ENCODE measurements at places on chromosomes 6 and 20. TPM values are rescaled to one million over a fixed set of nuclear protein-coding genes. Genes with fewer than 3 reads are reported as not detected.

WFDC5 gene
- not detected for total RNA-seq

RWDD2A gene
- 1.7 TPM for total RNA-seq

TNF gene
- not detected for total RNA-seq

ZC3H12D gene
- 0.16 TPM for total RNA-seq

THBS2 gene
- total RNA-seq = 19.9 TPM

DNA sequence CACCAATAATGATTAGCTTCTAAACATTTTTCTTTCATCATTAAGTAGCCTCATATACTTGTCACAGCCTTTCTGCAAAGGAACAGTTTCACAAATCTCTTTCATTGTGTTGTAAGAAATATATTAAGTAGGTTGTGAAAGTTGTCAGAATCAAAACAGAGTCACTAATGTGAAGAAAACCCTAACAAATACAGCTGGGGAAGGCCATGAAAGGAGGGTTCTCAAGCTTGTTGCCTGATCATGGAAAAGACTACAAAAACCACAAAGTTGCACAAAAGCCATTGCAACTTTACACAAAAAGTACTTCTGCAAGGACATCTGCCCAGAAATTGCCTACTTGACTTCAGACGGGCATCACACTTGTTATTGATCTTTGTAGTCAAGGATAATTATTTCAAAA lies 216.1 kb downstream of the ALDH8A1 start:
- no peak for DNase-seq

GRCh38 chr6:126643352-126643751 lies 303.4 kb downstream of the CENPW start:
- no peak for DNase-seq

GRCh38 chr6:135286962-135287538 lies 105.9 kb downstream of the MYB start:
- DNase-seq = no peak

GRCh38 chr6:130945401-130945919 lies 117.6 kb downstream of the EPB41L2 start:
- DNase-seq = no peak

DNA sequence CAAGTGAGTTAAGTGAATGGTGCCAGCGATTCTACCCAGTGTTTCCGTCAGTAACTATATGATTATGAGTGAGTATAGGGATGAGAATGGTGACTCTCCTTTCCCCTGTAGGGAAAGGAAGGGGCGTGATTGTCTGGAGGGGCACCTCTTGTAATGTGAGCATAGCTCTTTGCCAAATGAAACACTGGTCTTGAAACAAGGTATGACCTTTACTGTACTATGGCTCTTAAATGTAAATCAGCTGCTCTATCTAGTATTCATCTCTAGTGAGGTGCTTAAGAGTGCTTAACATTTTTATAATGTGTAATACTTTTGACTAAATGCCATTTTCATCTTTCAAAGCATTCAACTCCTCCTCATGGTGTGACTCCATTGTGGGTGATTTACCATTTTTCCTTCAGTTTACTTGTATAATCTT lies 11.0 kb downstream of the PANK2 start:
- no peak for DNase-seq

- peak; percentile 90 for DNase-seq
Measured at GRCh38 chr6:49556429-49556837, 6.0 kb downstream of the C6orf141 start.

DNA sequence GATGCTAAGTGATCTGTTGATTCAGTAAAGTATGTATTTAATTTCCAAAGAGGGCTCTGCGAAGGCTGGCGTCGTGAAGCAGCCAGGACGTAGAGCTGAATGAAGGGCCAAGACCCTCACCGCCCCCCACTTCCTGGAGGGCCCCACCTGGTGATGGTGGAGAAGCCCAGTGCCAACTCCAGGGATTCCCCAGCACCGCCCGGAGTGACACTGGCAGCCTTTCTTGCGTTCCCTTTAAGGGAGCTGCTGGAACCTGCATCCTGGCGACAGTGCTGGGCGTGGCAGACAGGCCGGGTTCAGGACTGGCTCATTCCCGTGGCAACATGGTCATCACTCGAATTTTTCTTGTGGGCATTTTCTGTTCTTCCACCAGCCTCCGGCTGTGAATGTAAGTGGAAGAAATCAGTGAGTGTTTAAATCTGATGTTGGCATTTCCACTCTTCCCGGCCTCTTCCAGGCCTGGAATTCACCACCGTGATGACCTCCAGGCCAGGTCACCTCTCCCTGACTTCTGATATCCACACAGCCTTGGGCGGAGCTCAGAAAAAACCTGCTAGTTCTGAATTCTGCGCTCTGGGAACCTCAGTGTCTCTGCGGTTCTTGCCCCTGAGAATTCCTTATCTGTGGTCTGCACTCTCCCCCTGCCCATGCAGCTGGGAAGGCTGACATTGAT lies 57.4 kb upstream of the DACT2 start:
- DNase-seq = no peak

GRCh38 chr6:6600875-6601274 lies 12.4 kb downstream of the LY86 start:
- DNase-seq = no peak

DNA sequence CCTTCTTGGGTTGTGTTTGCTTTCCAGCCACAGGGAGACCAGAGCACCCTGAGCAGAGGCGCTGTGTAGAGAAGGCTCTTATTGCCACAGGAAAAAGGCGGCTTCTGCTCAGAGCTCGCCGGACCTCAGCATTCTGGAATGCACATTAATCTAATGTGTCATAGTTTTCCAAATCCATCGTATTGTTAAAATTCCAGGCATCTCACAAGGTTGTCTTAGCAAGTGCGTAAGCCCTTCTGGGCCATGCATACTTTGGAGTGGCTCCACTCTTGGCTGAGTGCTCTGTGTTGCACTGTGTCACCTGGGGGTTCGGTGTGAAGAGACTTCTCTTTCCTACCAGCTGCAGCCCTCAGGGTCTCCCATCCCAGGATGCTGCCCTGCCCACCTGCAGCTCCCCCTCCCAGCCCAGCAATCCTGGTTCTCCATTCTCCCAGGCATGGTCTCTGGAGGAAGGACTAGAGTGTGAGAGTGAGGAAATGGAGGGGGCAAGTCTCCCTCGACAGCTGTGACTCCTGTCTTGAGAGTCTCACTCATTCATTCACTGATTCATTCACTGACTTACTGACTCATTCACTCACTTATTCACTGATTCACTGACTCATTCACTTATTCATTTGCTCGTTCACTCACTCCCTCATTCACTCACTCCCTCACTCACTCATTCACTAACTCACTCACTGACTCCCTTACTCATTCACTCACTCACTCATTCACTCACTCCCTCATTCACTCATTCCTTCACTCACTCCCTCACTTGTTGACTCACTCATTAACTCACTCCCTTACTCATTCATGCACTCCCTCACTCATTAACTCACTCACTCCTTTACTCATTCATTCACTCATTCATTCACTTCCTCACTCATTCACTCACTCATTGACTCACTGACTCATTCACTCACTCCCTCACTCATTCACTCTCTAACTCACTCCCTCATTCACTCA lies 83.7 kb upstream of the MPC1 start:
- DNase-seq = peak; percentile 82

GRCh38 chr6:169326067-169326799 lies 72.6 kb upstream of the THBS2 start:
- DNase-seq = peak; percentile 28

DNA sequence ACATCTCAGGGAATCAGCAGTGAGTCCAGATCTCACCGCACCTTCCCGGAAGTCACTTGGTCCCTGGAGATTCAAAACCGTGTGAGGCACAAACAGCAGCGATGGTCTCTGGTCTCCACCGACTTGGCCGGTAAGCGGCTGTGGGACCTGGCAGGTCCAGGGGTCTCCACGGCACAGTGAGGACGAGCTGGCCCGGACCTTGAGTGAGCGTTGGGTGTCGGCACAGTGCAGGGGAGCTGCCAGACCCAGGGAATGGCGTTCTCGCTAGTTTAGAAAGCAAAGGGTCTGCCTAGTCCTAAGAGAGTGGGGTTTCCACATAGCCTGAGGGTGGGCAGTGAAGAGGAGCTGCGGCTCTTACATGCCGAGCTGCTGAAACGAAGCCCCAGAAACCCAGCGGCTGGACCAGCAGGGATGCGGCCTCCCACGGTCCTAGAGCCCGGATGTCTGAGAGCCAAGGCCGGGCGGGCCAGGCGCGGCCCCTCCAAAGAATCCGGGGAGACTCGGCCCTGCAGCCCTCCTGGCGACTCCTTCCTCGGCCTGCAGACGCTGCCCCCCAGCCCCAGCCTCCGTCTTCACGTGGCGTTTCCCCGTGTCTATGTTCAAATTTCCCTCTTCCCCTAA lies 185.0 kb downstream of the ERMARD start:
- DNase-seq = no peak

- DNase-seq = no peak
Measured at GRCh38 chr6:139568151-139568955, 193.9 kb upstream of the CITED2 start.

- DNase-seq = peak; percentile 82
Measured at GRCh38 chr20:60131375-60131774, 173.2 kb downstream of the CDH26 start.

DNA sequence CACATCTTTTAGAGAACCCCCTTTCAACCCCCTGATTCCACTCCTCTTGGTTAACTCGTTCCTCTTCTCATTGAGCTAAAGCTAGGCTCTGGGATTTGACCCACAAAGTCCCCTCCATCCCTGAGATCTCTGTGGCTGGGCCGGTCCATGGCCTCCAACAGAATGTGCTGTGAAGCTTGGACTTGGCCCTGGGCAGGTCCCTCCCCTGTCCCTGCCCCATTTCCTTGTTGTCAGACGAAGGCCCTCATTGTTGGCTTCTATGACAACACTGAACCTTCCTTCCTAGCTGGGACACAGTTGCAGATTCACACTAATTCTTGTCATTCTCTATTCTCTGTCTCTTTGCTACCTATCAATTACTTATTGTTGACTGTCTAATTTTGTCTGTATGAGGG lies 156.1 kb downstream of the SYCP2 start:
- no peak for DNase-seq

- peak; percentile 21 for DNase-seq
Measured at GRCh38 chr20:32072168-32072750, 20.2 kb downstream of the HCK start.

DNA sequence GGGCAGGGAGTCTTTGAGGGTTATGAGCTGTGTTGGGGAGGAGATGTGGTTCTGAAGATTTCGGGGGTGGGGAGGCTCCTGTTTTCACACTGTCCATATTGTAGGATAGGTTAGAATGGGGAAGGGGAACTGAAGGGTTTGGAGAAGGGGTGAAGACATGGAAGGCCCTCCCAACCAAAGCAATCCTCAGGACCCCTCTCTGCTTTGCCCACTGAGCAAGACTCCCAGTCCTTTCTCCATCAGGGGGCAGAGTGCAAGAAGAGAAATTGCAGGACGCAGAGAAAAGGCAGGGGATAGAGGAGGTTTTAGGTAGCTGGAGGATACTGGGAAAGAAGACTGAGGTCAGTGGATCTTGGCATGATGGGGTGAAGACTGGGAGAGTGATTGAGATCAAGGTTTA lies 3.9 kb downstream of the SYNGAP1 start:
- DNase-seq = no peak

DNA sequence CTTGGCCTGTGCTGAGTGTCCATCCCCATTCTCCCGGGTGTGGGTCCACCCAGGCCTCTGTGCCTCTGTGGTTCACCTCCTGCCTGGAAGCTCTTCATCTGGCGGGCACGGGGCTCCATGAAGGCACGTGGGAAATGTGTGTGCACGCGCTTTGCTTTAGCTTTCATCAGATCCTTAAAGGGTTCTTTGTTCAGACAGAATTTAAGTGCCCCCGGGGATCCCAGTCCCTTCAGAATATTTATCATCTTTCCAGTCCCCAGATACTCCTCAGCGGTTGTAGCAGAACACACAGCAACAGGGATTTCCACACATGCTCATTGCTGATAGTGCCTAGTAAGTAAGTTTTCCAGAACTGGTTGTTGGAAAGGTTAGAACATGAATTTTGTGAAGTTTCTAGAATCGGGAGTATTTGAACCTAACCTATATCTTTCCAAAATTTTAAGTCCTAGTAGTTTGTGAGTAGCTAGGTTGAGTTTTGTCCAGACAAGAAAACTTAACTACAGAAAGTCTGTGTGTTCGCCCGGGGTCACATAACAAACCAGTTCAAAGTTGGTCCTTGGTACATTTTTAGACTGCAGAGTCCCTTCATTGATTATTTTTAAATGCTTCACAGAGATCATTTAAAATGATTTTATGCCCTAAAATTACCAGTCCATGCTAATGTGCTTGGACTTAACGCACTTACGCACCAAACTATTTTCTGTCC lies 67.7 kb downstream of the RPP40 start:
- DNase-seq = no peak

DNA sequence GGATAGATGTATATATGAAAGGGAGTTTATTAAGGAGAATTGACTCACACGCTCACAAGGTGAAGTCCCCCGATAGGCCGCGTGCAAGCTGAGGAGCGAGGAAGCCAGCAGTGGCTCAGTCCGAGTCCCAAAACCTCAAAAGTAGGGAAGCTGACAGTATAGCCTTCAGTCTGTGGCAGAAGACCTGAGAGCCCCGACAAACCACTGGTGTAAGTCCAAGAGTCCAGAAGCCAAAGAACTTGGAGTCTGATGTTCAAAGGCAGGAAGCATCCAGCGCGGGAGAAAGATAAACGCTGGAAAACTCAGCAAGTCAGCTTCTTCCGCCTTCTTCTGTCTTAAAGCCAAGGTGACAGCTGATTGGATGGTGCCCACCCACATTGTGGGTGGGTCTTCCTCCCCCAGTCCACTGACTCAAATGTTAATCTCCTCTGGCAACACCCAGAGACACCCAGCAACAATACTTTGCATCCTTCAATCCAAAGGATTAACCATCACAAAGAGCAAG lies 102.6 kb upstream of the GJE1 start:
- DNase-seq = no peak

GRCh38 chr20:49595811-49596561 lies 28.0 kb upstream of the PTGIS start:
- peak; percentile 83 for DNase-seq

DNA sequence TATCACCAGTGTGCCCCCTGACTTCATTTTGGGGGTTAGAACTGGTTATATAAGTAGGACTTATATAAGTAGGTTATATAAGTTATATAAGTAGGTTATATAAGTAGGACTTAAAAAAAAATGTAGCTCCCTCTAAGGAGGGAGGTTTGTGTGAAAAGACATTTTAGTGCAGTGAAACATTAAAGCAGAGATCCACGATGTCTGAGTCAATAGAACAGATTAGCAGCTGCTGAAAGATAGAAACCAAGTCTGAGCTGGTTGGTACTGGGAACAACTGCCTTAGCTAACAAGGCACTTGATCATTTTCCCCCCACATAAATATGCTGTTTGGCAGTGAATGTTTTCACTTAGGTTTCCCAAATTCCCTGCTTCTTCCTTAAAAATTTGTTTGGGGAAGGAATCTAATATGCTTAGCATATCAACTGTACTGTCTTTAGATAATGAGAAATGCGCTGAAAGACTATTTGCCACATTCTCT lies 2.1 kb upstream of the RPS12 start:
- peak; percentile 54 for DNase-seq

DNA sequence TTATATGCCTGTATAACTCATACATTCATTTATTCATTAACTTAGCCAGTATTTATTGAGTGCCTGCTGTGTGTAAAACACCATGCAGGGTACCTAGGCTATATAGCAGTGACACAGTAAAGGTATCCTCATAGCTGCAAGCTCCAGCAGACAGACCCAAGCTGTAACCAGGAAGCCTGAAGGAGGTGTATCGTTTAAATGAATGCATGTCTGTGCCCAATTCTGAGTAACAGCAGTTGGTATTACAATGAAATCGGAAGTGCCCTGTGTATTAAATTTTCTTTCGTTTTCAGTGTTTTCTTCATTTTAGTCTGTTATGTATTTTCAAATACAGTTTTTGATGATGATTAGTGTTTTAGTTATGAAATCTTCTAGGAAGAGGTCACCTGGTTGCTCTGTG lies 485.8 kb upstream of the SOX4 start:
- DNase-seq = no peak
